ENCODE measurements at places on chromosomes 7 and 10. TPM values are rescaled to one million over a fixed set of nuclear protein-coding genes. Genes with fewer than 3 reads are reported as not detected.

- H3K4me3 ChIP-seq, result no peak overlapping the region
- no peak for DNase-seq
These were observed 106.6 kb upstream of the COL1A2 start for GRCh38 chr7:94288096-94288495.

SPDYE9 gene
- not detected for total RNA-seq

CRHR2 gene
- not detected for total RNA-seq

TUBAL3 gene
- total RNA-seq, result not detected

GRCh38 chr7:117888627-117889026 lies 15.4 kb upstream of the CTTNBP2 start:
- no peak for DNase-seq
- no peaks in the 10 kb centered on the region for H3K36me3 ChIP-seq
- H3K4me3 ChIP-seq, result no peak overlapping the region
- H3K27me3 ChIP-seq, result no peaks in the 10 kb centered on the region
- H3K27ac ChIP-seq, result no peak overlapping the region

PKD2L1 gene
- total RNA-seq, result not detected

DNA sequence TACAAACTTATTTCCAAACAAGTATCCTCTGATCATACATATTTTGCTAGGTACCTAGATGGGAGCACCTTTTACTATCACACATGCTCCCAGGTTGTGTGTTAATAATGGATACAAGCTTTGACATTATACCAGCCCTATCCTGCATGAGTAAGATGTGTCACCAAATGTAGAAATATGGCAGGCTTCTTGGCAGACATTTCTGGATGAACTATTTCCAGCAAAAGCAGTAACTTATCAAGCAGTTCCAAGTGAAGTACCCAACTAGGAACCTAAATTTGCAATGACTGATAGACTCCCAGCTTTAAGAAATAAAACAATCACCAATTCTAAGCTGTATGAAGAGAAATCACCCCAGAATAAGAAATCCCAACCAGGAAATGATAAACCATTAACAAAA lies 103.7 kb upstream of the TMEM72 start:
- peaks cover 36% of the 10 kb centered on the region for H3K4me1 ChIP-seq
- H3K27me3 ChIP-seq, result no peaks in the 10 kb centered on the region
- no peaks in the 10 kb centered on the region for H3K36me3 ChIP-seq
- H3K27ac ChIP-seq, result no peak overlapping the region

GRCh38 chr7:150824379-150825177 lies 24.0 kb downstream of the TMEM176A start:
- no peaks in the 10 kb centered on the region for H3K4me1 ChIP-seq
- no peak overlapping the region for H3K27ac ChIP-seq
- DNase-seq, result no peak
- no peak overlapping the region for H3K4me3 ChIP-seq
- H3K36me3 ChIP-seq, result no peaks in the 10 kb centered on the region

GRCh38 chr7:44897309-44897708 lies 12.0 kb upstream of the PURB start:
- peaks cover 10% of the 10 kb centered on the region for H3K4me1 ChIP-seq
- no peak for DNase-seq
- no peaks in the 10 kb centered on the region for H3K27me3 ChIP-seq
- H3K36me3 ChIP-seq, result peaks cover 8% of the 10 kb centered on the region
- H3K27ac ChIP-seq, result peak overlapping the region; percentile 15
- no peak overlapping the region for H3K4me3 ChIP-seq

SHH gene
- total RNA-seq, result not detected

GRCh38 chr7:137351941-137352340 lies 8.4 kb upstream of the PTN start:
- no peak overlapping the region for H3K27ac ChIP-seq
- H3K4me1 ChIP-seq, result no peaks in the 10 kb centered on the region
- no peak overlapping the region for H3K4me3 ChIP-seq
- DNase-seq, result no peak

- peaks cover 5% of the 10 kb centered on the region for H3K27me3 ChIP-seq
- no peaks in the 10 kb centered on the region for H3K36me3 ChIP-seq
- H3K4me3 ChIP-seq, result no peak overlapping the region
- H3K4me1 ChIP-seq, result no peaks in the 10 kb centered on the region
- no peak overlapping the region for H3K27ac ChIP-seq
- no peak for DNase-seq
These were observed 31.3 kb downstream of the KIAA1217 start for GRCh38 chr10:24240041-24240751.

HOXA3 gene
- 0.42 TPM for total RNA-seq

ZNF117 gene
- total RNA-seq, result 1.6 TPM

KEL gene
- not detected for total RNA-seq

DNA sequence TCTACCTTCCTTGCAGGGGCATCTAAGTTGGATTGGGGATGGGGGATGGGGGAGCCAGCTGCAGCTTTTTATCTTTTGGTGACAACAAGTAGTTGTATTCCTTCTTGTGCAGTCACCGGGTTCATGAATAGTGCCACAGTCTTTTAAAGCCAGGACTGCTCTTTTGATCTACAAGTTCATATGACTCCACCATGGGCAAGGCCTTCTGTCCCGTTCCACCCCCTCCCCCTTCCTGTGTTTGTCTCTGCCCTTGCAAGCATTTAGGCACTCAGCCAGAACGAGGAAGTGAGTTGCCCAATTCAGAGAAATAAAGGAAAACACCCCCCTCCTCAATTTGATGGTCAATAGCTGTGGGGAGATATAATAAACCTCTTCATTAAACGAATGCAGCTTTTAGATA lies 44.8 kb upstream of the EGR2 start:
- no peak overlapping the region for H3K4me3 ChIP-seq
- no peaks in the 10 kb centered on the region for H3K4me1 ChIP-seq
- peaks cover 12% of the 10 kb centered on the region for H3K27me3 ChIP-seq
- H3K36me3 ChIP-seq, result no peaks in the 10 kb centered on the region
- H3K27ac ChIP-seq, result no peak overlapping the region

DNA sequence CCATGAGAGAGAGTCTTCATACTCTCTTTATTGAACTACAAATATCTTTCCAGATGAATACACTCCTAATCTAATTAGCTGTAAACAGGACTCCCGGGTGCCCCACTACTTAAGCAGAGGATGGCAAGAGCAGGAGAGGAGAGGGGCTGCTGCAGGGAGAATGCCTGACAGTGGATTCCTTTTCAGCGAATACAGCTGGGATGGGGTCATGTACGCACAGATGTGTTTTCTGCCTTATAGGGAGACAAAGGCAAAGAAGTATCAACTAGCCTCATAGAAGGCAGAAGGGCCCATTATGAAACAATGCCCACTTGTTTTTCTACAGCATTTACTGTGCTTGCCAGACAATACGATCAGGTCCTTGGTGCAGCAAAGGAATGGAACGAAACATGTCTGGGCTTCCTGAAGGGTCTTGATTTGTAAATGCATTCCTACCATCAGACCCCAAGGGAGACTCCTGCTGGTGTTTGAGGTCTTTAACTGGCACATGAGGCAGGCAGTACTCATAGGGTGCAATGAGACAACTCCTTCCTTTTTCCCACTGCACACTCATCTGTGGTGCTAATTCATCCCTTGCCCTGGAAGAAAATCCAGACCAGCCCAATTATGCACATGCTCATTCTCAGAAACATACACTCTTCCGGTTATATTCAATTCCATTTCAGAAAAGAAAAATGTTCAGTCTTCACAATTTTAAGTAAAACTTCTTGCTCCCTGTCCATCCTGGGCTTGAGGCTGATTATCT lies 117.1 kb downstream of the AOAH start:
- H3K4me3 ChIP-seq, result no peak overlapping the region
- H3K27ac ChIP-seq, result no peak overlapping the region
- no peak for DNase-seq

DNA sequence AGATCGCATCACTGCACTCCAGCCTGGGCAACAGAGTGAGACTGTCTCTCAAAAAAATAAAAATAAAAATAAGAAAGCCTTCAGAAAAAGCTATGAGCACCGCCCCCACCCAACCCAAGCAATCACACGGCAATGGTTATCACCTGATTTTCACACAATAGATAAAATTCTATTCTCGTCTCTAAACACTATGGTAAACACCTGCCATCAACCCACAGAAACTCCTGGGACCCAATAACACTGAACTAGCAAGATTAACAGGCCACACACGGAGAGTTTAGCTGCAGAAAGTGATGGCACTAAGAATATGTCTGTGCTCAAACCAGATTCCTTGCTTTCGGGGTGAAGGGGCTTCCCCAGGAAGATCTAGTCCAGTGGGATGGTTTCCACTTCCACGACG lies 173.8 kb downstream of the DIP2C start:
- H3K27ac ChIP-seq, result peak overlapping the region; percentile 45
- DNase-seq, result no peak
- peaks cover 28% of the 10 kb centered on the region for H3K4me1 ChIP-seq
- H3K36me3 ChIP-seq, result no peaks in the 10 kb centered on the region
- H3K27me3 ChIP-seq, result peaks cover 1% of the 10 kb centered on the region

GRCh38 chr10:96890172-96890513 lies 58.0 kb downstream of the LCOR start:
- no peak overlapping the region for H3K27ac ChIP-seq
- H3K4me1 ChIP-seq, result peaks cover 10% of the 10 kb centered on the region
- H3K4me3 ChIP-seq, result no peak overlapping the region
- DNase-seq, result no peak
- peaks cover 37% of the 10 kb centered on the region for H3K36me3 ChIP-seq

DNA sequence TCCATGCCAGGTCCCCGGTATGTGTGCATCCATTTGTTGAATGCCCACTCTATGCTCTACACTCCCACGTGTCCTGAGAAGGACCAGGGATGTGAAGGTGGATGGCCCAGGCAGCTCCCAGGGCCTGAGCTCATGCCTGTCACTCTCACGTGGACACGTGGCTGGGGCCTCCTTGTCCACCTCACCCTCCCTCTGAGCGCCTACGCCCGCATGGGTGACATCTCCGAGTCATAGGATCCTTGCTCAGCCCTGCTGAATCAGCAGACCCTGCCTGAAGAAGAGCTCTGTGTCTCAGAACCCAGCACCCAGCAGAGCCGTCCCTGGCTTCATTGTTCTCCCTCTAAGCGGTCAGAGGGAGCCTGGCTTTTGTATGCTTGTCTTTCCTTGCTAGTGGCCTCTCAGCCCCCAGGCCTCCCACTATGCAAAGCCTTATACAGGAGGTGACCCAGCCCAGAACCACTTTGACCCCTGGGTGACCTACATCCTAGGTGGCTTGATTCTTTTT lies 107.9 kb upstream of the PPIF start:
- H3K4me1 ChIP-seq, result peaks cover 71% of the 10 kb centered on the region
- peak; percentile 69 for DNase-seq
- peaks cover 4% of the 10 kb centered on the region for H3K36me3 ChIP-seq
- H3K27ac ChIP-seq, result peak overlapping the region; percentile 92

DNA sequence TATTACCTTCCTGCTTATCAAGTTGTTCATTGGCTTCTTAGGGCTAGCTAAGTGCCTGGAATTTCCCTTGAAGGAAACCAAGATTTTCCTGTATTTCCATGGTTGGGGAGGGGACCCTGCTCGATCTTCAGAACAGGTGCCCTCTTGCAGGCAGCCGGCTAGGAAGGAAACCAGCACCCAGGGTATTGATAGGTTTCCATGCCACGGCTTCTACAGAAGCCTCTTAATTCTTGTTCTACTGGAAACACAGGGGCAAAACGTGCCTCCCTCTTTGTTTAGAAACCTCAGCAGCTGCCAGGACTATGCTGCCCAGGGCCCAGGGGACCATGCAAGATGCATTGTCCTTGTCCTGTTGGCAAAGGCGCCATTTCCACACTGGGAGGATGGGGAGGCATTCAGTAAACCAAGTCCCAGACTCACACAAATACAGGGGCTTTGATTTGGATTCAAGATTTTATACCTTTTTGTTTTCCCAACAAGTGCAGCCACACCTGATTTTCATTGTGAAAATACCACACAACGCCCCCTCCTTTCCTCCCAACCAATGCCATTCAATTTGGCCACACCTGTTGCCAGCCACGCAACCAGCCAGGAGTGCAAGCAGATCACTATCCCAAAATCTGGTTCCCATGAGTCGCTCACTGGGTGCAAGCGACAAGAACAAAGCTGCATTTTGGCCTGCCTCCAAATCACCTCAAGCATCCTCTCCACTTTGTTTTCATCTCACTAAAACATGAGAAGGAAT lies 29.6 kb downstream of the C10orf71 start:
- DNase-seq, result no peak
- H3K4me1 ChIP-seq, result no peaks in the 10 kb centered on the region
- peaks cover 50% of the 10 kb centered on the region for H3K27me3 ChIP-seq
- H3K27ac ChIP-seq, result no peak overlapping the region

CYP17A1 gene
- total RNA-seq, result not detected

- H3K27me3 ChIP-seq, result peaks cover 19% of the 10 kb centered on the region
- peaks cover 6% of the 10 kb centered on the region for H3K4me1 ChIP-seq
- H3K36me3 ChIP-seq, result no peaks in the 10 kb centered on the region
- no peak overlapping the region for H3K4me3 ChIP-seq
- no peak for DNase-seq
These were observed 42.2 kb upstream of the PAPSS2 start for GRCh38 chr10:87617503-87617902.

Measured in HFFc6 (cell line).